ENCODE measurements at places on chromosomes 12 and 14.

- no peak for DNase-seq
These were observed 174.1 kb downstream of the NRXN3 start for GRCh38 chr14:78344290-78344689.

- DNase-seq: no peak
These were observed 86.1 kb downstream of the MGAT4C start for GRCh38 chr12:86170051-86170450.

- DNase-seq: no peak
These were observed 131.2 kb downstream of the SCARB1 start for GRCh38 chr12:124732275-124733075.

DNA sequence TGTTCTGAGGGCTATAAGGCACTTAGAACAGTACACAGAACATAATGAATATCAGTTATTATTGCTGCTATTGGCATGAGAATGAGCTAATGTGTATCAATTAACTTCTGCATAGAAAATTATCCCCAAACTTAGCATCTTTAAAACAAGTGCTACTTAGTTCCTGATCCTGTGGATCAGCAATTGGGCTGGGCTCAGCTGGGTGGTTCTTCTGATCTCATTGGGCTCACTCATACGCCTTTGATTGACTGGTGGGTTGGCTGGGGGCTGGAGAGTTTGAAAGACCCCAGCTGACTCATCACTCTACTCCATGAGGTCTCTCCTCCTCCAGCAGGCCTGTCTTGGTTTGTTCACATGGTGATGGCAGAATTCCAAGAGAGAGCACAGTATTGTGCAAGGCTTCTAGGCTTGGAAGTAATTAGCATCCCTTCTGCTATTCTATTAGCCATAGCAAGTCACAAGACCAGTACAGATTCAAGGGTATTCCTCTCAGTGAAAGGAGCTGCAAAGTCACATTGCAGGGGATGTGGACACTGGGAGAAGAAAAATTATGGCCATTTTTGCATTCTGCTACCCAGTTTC, 27.2 kb upstream of the HSPB8 start:
- no peak for DNase-seq

- no peak for DNase-seq
These were observed 6.6 kb downstream of the FOXG1 start for GRCh38 chr14:28773176-28773575.

- DNase-seq: no peak
These were observed 29.8 kb downstream of the RASAL1 start for GRCh38 chr12:113105606-113106271.

DNA sequence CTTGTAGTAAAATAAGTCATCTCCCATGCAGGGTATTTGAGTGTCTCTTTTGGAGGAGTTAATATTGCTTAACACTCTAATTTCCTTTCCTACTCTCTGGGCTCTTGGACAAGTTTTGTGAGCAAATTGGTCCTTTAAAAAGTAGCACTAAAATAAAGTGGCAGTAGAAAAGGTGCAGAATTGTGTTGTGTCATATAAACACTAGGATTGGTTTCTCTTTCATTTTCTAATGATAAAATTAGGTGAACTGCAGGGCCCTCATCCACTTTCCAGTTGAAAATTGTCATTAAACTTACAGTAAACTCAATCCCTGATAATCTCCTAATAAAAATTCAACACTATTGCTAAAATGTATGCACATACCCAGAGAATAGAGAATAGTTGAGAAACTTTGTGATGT, 42.6 kb upstream of the REP15 start:
- no peak for DNase-seq

DNA sequence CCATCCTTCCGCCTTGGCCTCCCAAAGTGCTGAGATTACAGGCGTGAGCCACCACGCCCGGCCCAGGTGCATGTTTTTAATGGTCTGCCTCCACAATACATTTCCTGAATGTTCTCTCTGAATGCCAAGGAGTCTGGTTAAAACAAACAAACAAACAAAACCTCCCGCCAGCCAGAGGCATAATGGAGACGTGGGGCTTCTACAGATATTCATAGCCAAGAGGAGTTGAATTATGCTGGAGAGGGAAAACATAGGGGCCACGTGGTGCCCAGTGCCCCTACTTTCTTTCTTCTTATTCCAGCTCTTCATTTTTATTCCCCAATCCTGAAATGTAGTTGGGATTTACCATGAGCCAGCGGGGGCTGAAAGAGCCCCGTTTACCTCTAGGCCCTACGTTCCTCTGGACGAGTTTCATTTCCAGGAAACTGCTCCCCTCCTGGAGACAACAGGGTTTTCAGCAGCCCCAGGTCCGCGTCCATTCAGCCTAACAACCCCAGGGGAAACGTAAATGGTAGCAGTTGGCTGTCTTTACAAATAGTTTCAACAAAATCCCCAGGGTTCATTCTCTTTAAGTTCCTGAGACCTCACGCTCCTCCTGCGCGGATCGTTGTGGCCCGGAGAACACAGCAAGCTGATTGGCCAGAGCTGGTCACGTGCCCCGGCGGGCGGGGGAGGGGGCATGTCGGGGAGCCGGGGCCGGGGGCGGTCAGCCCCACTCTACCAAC, 108.5 kb upstream of the ESRRB start:
- DNase-seq: no peak

DNA sequence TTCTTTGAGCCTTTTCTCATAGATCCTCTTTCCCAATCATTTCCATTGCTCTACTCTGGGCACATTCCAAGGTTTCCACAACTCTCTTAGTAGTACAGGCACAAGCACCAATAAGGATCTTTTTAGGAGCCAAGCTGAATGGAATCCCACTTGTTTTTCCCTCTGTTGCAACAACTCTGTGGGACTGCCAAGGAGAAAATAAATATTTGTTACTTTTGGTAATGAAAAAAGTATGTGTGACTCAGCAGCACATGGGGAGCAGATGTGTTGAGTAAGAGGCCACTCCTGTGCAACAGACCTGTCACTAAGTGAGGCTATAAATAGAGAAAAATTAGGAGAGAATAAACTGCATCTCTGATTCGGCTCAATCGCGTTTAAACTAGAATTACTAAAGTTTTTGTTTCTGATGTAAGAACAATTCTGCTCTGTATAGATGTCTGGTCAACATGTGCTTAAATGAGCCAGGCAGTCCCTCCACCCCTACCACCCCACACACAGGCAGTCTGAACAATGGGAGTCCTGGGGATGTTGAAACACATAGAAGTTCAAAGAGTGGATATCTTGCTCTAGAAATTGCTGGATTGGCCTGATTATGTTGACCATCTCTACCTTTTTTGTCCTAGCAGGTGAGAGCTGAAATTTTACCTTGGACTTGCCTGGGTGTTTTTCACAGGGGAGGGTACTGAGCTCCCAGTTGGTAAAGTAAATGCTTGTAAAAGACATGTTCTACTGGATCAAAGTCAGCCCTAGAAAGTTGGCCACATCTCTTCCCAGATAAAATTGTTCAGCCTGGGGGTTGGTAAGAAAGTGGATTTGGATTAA, 244.3 kb upstream of the NOVA1 start:
- no peak for DNase-seq

DNA sequence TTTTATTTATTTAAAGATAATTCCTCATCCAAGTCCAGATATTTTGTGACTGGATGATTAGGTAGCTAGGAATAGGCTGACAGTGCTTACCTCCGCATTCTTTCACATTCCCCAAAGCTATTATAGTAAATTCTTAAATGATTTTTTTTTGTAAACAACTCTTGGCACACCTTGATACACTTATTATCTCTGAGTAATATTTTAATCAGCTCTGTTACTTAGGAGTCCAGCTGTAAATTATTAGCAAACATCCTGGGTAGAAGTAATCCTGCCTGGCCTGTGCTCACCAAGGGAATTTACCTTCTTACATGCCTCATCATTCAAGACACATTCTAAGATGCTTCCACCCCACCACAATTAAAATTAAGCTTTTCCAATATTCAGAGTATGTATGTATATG, 186.1 kb downstream of the SLC2A13 start:
- DNase-seq: no peak

- DNase-seq: no peak
These were observed 12.1 kb upstream of the EML1 start for GRCh38 chr14:99781091-99781490.

DNA sequence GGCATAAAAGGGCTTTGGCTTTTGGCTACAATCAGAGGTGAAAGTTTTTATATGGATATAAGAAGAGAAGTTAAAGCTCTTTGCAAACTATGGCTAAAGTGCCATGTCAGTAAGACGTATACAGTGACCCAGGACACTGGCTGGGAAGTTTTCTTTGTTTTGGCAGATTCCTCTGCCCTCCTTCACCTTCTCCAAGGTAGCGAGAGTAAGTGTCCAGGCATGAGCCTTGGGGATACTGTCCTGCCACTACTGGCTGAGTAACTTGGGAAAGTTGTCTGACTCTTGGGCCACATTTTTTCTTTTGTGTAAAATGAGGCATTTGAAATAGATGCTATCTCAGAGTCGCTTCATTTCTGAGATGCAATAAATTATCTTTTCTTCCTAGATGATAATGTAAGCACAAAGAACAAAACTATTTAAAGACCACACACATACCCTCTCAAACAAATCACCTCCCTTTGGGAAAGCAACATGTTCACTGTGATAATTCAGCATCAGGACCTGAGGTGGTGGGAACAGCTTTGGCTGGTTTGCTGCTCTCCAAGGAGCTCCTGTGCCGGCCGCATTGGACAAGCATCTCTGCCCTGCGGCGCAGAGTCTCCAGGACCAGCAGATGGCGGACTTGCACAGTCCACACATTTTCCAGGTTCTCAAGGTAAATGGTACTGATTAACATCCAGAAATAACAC, 106.3 kb downstream of the PTCSC3 start:
- DNase-seq: peak; percentile 52

DNA sequence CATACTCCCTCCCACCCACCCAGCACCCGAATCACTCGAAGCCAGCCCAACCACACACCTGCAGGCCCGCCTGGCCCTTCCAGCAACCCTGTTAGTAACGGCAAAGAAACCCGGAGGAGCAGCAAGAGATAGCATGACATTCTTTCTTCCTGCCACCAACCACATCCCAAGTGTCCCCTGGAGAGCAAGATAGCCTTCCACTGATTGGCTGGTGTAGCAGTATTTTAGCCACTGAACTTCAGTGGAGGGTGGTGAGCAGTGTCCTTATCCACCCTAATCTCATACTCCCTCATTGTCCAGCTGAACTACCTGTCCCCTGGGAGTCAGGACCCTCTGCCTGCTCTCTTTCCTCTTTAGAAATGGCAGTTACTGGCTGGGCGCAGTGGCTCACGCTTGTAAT, 769 bp upstream of the SLC39A5 start:
- no peak for DNase-seq

DNA sequence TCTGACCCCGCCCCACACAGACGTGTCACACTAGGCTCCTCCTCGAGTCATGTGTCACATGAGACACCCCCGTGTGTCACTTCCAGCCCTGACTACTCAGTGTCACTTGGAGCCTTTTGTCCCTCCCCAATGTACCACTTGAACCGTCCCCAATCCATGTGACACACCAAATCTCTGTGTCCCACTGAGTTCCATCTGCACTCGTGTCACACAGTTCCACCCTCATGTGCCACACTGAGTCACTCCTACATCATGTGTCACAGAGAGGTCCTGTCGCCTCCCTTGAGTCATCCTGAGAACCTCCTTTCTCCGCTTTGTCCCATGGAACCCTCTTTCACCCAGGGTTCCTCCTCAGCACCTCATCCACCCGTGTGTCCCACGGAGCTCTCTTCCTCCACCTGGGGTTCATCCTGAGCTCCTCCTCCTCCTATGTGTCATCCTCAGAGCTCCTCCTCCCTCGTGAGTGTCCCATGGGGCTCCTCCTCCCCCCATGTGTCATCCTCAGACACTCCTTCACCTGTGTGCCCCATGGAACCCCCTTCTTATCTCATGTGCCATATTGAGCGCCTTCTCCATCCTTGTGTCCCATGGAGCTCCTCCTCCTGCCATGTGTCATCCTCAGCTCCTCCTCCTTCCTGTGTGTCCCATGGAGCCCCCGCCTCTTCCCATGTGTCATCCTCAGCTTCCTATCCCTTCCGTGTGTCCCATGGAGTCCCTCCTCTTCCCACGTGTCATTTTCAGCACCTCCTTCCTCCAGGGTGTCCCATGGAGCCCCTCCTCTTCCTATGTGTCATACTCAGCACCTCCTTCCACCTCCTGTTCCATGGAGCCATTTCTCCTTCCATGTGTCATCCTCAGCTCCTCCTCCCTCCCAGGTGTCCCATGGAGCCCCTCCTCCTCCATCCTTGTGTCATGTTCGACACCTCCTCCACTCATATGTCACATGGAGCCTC, 32.0 kb downstream of the RTL1 start:
- DNase-seq: no peak
